Amniotic epithelial cell (primary cell): ENCODE measurements at places on chromosomes 13 and 19.

- DNase-seq, result peak; percentile 61
Observed at GRCh38 chr13:35723821-35724220, 247.3 kb upstream of the MAB21L1 start.

DNA sequence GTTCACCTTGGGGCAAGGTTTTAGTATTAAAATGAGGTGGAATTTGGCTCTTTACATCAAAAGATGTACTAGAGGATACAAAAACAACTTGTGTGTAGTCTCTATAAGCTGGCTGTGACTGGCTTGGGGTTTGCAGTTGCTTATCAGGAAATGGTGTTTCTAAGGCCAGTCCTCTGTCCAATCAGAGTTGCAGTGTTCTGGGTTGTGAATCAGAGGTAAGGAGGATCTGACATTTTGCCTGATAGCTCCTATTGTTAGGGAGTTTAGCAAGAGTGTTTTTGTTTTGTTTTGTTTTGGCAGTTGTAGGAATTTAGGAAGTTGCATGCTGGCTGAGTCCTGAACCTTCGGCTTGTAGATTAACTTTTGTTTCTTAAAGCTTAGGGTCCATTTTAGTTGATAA is 20.1 kb upstream of the ESD start:
- peak; percentile 51 for DNase-seq

- DNase-seq, result no peak
Observed at GRCh38 chr13:26772531-26772930, 11.9 kb upstream of the GPR12 start.

DNA sequence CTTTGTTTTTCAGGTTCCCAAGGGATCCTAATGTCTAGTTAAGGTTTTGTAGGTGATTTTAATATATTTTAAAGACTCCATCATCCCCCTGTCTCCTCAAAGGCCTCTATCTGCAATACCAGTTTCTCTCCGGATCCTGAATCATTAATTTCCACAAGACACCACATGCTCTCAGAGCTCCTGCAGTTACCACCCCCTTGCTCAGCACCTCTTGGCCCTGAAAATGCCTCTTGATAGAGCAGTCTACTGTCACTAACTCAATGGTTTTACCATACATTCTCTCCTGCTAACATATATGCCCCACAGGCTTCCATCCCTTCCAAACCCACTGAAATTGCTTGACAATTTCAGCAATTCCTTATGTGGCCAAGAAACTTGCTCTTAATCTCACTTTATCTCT is 1.9 kb upstream of the PEG3 start:
- DNase-seq, result no peak

DNA sequence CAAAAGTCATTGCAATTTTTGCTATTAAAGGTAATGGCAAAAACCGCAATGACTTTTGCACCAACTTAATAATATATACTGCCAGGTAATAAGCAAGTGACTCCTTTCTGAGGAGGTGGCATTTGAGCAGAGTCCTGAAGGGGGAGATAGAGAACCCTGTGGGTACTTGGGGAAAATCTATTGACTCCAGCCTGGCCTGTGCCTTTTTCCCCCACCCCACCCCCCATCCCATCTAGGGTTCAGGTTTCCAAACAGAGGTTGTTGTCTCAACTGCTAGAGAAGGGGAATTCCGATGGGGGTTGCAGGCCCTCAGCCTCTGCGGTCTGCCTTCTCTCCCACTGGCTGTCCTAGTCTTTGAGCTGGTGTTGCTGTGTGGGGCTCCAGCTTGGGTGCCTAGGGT is 11.5 kb downstream of the S1PR2 start:
- DNase-seq, result no peak

DNA sequence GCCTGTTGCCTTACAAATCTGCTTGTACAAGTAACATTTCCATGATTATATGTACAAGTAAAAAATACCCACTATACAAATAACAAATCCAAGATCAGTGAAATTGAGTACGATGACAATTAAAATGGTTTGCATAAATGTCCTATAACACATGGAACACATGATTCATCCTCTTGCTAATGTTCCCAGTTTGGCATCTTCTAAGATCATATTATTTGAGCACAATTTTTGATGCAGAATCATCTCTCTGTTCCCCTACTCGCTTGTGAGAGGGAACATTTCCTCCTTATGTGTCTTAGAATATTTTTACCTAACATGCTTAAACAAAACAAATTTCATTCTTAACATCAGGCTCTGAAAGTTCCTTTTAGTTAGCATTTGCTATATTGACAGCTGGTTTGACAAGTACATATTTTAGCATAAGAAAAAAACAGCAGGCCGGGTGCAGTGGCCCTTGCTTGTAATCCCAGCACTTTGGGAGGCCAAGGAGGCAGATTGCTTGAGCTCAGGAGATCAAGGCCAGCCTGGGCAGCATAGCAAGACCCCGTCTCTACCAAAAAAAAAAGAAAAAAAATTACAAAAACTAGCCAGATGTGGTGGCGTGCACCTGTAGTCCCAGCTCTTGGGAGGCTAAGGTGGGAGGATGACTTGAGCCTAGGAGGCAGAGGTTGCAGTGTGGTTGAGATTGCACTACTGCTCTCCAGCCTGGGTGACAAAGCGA is 14.2 kb downstream of the ZNF331 start:
- DNase-seq, result no peak

DNA sequence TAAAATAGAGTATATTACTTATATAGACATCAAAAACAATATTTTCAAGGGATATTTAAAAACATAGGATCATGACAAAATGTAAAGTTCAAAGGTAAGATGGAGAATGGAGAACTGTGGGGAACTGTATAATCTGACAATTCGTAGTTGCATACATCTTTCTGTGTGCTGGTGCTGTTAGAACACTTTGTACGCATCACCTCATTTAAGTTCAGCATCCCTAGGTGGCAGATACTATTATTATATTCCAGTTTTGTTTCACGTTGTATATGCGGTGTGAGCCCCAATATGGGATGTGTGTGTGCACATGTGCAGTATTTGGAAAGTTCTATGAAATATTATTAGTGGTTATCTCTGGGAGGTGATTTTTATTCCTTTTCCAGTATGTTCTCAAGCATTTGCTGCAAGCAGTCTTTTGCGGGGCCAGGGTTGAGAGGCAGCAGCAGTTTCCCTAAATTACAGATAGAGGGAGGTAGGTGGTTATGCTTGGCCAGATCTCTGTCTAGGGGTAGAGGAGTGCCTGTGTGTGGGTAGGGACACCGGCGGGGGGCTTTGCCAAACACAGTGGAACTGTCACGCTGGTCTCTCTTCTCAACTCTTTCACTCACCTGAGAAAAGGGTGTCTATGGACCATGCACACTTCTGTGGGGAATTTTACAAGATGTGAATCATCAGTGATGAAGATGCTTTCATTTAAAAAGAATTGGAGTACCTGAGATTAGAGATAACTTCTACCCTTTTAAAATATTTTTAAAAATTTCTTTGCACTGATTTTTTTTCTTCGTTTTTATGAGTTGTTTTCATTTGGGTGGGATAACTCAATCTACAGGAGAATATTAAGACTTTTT is 55.6 kb upstream of the ALOX5AP start:
- peak; percentile 41 for DNase-seq

DNA sequence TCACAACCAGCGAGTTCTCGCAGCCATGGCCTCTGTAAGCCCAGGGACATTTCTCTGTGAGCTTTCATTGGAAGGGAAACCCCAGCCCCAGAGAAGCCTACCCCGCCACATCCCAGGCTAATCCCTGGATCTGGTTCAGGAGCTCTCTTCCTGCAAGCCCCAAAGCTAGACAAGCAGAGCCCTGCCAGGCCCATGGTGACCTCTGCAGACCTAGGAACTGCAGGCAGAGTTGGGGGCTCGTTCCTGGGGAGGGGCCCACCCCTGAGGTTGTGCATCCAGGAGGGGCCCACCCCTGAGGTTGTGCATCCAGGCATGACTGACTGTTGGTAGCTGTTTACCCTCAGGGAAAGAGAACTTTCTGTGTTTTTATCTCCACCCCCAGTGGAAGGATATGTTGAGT is 21.7 kb downstream of the KCTD15 start:
- no peak for DNase-seq

DNA sequence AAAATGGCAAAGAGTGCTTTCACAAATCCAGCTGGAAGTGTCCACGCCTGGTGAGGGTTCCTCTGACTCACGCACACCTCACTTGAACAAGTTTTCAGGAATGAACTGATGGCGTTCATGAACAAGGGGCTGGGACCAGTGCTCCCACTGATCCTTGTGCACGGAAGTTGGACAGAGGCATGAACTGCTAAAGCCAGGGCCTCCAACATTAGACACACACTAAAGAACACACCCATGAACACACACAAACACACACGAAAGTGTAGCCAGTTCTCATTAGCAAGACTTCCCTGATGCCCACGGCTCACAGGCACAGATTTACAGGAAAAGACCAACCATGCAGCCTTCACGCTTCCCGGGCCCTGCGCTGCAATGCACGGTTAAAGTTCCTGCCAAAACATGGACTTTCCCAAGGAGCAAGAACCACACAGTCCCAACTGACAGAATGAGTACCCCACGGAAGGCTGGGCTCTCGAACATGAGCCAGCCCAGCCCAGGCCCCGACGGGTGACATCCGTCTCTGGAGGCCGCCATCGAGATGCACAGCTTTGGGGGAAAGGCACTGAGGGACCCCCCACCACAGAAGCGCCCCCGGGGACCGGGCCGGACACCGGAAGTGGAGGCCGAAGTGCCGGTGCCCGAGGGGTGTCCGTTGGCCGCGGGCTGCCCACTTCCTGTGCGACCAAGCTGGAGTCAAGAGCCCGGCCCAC is 808 bp downstream of the DNMT1 start:
- peak; percentile 40 for DNase-seq

DNA sequence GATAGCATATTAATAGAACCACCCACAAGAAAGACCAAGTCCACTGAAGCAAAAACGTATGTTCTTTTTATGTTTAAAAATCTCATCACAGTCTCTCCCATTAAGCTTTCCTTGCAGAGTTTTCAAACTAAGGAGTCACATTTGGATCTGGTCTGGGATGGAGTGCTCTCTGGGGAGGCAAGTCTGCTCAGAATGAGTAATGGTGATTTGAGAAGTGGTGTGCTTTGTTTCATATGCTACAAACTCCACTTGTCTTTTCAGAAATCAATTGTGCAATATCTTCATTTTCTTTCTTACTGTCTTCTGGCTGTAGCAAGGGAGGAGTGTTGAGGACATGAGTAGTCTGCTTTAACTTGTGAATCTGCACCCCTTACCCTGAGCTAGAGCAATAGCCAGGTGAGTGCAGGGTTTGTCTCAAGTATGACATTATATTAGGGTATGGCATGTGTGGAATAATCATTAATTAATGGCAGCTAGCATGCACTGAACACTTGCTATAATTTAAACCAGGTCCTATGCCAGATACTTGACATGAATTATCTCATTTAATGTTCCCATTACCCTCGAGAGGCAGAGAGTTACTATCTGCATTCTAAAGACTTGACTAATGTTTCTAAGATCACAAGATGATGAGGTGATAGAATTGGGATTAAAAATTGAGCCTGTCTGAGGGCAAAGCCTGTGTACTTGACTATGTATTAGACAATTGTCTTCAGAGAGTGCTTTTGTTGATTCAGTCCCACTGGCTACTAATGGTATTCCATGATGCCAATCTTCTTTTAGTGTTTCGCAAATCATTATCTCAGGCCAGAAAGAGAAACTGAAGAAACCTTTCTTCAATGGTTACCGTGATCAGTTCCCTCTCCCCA is 171.8 kb downstream of the GPC6 start:
- DNase-seq, result peak; percentile 89

- DNase-seq, result no peak
Observed at GRCh38 chr13:39941236-39941635, 285.8 kb downstream of the COG6 start.

GRCh38 chr13:73935991-73936390 is 198.2 kb downstream of the KLF12 start:
- DNase-seq, result no peak

DNA sequence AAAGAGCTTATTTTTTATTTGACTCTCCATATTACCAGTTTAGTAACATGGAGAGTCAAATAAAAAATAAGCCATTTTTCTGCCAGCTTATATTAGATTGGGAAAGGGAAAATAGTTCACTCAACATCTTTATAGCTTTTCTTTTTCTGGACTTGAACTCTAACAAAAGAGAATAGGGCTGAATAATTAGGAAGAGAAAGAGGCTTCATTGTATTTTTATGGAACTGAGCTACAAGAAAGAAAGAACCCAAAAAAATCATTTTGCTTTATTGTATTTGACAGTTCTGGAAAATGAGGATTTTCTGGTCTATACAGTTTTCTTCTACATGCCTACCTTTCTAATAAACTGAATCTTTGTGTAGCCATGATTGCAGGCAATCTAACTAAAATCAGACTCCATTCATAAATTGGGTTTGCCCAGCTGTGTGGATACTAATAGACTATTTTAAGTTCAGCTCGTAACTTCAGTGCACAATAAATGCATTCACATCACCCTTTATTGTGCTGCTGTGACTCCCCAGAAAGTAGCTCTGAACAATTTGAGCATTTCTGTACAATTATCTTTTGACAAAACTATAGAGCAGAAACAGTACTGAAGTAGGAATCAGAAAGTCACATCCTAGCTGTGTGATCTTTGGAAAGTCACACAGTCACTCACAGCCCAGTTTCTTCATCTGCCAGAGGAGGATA is 115.3 kb downstream of the STOML3 start:
- DNase-seq, result no peak

GRCh38 chr13:29849731-29850212 is 645 bp downstream of the UBL3 start:
- DNase-seq, result peak; percentile 69

DNA sequence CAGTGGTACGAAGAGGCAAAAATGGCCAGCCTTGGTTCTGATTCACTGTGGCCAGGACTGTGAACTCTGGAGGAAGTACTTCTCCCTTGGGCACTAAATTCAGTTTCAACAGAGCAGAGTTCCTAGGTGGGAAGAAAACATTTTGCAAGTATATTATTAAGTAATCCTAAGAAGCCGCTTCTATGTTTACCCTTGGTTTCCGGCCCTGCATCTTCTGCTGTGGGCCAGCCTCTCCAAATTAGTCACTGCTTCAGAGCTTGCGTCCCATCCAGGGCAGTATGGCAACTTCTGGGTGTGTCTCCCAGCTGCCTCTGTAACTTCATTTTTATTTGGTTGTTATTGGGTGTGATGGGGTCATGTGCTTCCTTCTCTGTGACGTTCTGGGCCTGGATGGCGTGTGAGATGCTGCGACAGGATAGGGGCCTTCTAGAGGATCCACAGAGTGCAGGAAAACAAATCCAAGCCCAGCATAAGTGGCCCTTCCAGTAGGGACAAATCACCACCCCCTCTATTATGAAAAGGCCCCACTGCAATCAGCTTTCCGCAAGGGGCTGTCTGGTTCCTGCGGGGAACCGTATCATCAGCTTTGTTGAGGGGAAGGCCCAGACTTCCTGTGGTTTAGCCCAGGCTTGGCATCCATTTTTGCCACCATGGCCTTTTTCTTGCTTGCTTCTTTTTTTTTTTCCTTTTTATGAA is 55.1 kb upstream of the C1QTNF9 start:
- DNase-seq, result peak; percentile 88

- no peak for DNase-seq
Observed at GRCh38 chr13:30712536-30713532, 22.5 kb upstream of the ALOX5AP start.

- peak; percentile 70 for DNase-seq
Observed at GRCh38 chr13:95404141-95404882, 103.1 kb upstream of the ABCC4 start.
